MG63 (cell line): ENCODE measurements at places on chromosomes 11 and 22. TPM values are rescaled to one million over a fixed set of nuclear protein-coding genes. Genes with fewer than 3 reads are reported as not detected.

Gene DDX25
- total RNA-seq, result not detected in 2 replicates

Gene FOLR2
- total RNA-seq, result not detected in 2 replicates

Gene IFT27
- total RNA-seq, result 11.1 and 26.7 TPM in 2 replicates

Gene FRMD8
- 25.9 and 44.1 TPM in 2 replicates for total RNA-seq

Gene MMP13
- total RNA-seq, result not detected in 2 replicates

Gene CDC42BPG
- 0.07 and 0.36 TPM in 2 replicates for total RNA-seq

Gene MEI1
- total RNA-seq, result not detected in 2 replicates

Gene BACE1-AS
- 0.15 and 3.2 TPM in 2 replicates for total RNA-seq

Gene TRIM5
- total RNA-seq, result 29.9 and 33.9 TPM in 2 replicates

Gene HEPACAM
- total RNA-seq, result not detected in 2 replicates

Gene PKDREJ
- total RNA-seq, result not detected in 2 replicates

Gene APOL3
- total RNA-seq, result 11.8 and 17.6 TPM in 2 replicates

Gene DCDC1
- total RNA-seq, result 0.36 TPM in 1 of 2 replicates, not detected in the other

Gene SLC25A45
- 1.9 TPM in 2 replicates for total RNA-seq

Gene DMC1
- total RNA-seq, result 0.26 TPM in 1 of 2 replicates, not detected in the other

Gene PKNOX2
- 0.94 and 15.3 TPM in 2 replicates for total RNA-seq

Gene SAA4
- total RNA-seq, result not detected in 2 replicates

Gene SDF2L1
- total RNA-seq, result 13.9 and 40.9 TPM in 2 replicates

Gene APOBEC3F
- total RNA-seq, result 0.20 TPM in 1 of 2 replicates, not detected in the other

Gene FLRT1
- 0.25 TPM in 1 of 2 replicates, not detected in the other for total RNA-seq

Gene ANKK1
- not detected in 2 replicates for total RNA-seq

Gene APOA5
- total RNA-seq, result not detected in 2 replicates

Gene HBD
- not detected in 2 replicates for total RNA-seq

Gene SCUBE2
- 0.59 TPM in 1 of 2 replicates, not detected in the other for total RNA-seq

Gene SYT7
- 3.7 and 9.9 TPM in 2 replicates for total RNA-seq

Gene CRYBA4
- not detected in 2 replicates for total RNA-seq

Gene CD6
- not detected in 2 replicates for total RNA-seq

Gene TYR
- total RNA-seq, result not detected in 2 replicates

Gene CDC45
- total RNA-seq, result 81.8 and 89.1 TPM in 2 replicates

Gene PARVG
- total RNA-seq, result not detected in 2 replicates

Gene SPDYC
- not detected in 2 replicates for total RNA-seq

Gene TYMP
- total RNA-seq, result 22.1 and 22.2 TPM in 2 replicates

Gene C11orf86
- total RNA-seq, result 0.59 TPM in 1 of 2 replicates, not detected in the other

Gene CYTH4
- total RNA-seq, result 0.36 TPM in 1 of 2 replicates, not detected in the other

Gene PTPMT1
- 24.4 and 86.0 TPM in 2 replicates for total RNA-seq

Gene MAML2
- 0.82 and 1.7 TPM in 2 replicates for total RNA-seq

Gene CFAP300
- total RNA-seq, result 1.3 and 6.4 TPM in 2 replicates

Gene P4HA3
- total RNA-seq, result not detected in 2 replicates

Gene OR6T1
- total RNA-seq, result not detected in 2 replicates

Gene DEFB131B
- total RNA-seq, result not detected in 2 replicates

Gene ZFTA
- total RNA-seq, result 5.1 and 8.6 TPM in 2 replicates

Gene WNT11
- total RNA-seq, result not detected in 2 replicates

Gene MYH9
- total RNA-seq, result 323 and 380 TPM in 2 replicates

Gene MED17
- 27.1 and 33.3 TPM in 2 replicates for total RNA-seq

Gene CHADL
- total RNA-seq, result not detected in 2 replicates

Gene GLB1L3
- total RNA-seq, result not detected in 2 replicates

Gene CSF2RB
- not detected in 2 replicates for total RNA-seq

Gene PDE2A
- not detected in 2 replicates for total RNA-seq

Gene UPK3A
- not detected in 2 replicates for total RNA-seq

Gene GPR83
- total RNA-seq, result not detected in 2 replicates
